ENCODE measurements at places on chromosomes 7 and 10.
A peak's percentile ranks its signal among the peaks of the same experiment; 100 is the strongest.

DNA sequence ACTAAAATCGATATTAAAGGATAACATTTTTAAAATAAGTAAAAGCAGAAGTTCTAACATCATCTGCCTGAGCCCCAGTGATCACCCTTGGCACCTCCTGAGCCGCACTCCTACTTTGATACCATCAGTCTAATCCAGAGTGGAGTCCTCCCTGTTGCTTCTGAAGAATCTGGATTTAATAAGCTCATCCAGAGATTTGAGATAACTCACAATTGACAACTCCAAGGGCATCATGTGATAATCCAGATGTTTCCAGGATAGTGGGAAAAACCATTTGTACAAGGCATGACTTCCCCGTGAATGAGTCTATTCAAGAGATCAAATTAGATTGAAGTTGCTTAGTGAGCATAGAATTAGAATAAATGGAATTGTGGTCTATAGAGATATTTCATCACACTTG, 475.8 kb upstream of the C7orf33 start:
- no peak for DNase-seq

DNA sequence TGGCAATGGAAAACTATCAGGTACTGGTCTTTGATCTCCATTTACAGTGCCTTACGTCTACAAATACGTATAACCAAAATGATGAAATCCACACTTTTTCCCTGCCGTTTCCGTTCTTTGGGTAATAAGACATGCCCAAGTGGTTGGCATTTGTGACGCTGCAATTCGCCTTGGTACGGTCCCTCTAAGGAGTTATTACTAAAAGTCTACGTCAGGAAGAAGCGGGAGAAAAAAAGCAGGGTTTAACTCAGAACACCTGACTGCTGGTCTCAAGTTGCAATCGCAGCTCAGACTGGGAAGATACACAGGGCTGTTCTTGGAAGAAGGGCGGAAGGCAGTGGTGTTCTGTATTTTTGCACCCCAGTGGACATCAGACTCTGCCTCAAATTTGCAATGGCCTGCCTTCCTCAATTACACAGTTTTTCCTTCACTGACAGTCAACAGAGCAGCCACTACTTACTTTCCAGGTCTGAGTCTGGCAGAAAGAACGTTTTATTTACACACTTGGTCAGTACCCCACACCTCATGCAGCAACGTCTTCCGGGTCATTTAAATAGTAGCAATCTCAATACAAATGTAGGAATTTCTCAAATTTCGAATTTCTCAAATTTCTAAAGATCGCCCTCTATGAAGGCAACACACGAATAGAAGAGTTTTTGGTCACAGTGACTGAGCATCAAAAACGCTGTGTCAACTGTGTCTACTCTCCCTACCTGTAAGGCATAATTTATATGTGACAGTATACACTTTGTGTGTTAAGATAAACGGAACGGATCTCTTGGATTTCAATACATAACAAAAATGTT, 2.1 kb downstream of the BAIAP2L1 start:
- DNase-seq = no peak

DNA sequence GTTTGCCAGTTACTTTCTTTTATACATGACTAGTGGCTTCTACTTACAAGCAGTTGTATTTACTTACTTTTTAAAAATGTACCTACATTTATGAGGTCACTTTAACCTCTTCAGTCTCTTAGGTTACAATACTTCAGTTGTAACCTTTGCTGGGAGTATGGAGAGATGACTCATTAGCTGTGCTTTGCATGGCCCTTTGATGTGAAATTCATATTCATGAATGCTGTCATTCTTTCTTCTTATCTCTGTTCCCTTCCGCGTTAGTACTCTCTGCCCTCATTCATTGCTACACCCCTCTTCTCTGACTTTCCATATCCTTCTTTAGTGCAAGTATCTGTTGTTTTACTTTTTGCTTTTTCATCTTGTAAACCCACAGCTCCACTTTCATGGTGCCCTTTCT, 164.3 kb downstream of the BMPER start:
- DNase-seq = no peak

DNA sequence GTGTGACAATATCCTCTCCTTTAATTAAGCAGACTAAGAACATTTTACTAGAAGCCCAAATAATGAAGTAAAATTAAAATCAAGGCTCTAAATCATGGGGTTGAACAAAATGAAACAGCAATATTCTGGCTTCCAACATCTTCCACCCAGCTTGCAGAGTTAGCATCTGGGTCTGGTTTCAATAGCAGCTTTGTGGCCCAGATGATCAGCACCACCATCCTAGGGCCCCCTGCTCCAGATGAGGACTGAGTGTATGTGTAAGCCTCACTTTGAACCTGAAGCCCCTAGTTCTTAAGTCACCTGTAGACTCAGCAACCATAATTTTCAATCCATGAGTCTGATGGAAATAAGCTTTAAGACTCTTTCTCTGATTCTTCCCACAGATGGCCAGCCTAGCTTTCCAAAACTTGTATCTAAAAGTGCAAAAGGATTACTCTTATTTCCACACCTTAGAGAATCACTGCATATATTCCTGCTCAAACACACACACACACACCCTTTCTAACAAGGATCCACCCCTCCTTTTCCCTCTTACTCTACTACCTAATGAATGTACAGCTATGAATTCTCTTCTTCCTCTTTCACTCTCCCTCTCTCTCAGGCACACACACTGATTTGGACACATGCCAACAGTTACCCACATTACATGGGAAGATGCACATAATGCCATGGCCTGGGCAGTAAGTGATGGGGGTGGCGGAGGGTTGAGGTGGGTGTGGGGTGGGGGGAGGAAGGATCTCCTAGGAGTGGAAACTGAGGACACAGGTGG, 3.5 kb downstream of the DENND11 start:
- no peak for DNase-seq

GRCh38 chr7:129055861-129056464, 1.1 kb upstream of the TNPO3 start:
- DNase-seq = no peak

GRCh38 chr10:5812283-5813090, 747 bp downstream of the GDI2 start:
- DNase-seq = peak; percentile 55

DNA sequence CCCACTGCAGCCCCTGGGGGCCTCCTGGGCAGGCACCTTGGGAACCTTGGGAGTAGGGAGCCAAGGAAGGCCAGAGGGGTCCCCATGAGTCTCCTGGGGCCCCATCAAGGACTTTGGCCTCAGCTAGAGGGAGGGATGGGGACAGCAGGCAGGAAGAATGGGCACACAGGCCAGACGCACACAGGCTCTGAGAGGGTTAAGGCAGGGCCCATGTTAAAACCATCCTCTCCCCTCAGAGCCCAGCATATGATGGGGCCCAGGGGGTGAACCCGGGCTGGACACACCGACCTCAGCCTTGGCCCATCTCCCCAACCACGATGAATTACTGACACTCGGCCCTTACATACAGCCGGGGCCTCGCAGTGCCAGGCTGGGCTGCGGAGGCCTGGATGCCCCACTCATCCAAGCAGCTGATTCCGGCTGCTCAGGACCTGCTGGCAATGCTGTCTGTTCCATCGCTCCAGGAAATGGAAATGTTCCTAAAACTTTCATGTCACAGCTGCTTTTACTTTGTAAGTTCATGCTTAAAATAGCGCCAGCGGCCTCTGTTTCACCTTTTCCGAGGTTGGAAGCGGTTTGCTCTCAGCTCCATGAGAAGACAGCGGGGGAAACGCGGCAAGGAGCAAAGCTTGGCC, 17.3 kb upstream of the INPP5A start:
- no peak for DNase-seq
